GM13976 (cell line): ENCODE measurements at places on chromosomes 2 and 18.

GRCh38 chr2:31204783-31205182 lies 12.5 kb downstream of the CAPN14 start:
- no peak for DNase-seq

- DNase-seq: no peak
Observed at GRCh38 chr2:220002251-220002650, 374.8 kb downstream of the SLC4A3 start.

GRCh38 chr2:85996591-85996990 lies 107.8 kb upstream of the ST3GAL5 start:
- no peak for DNase-seq

GRCh38 chr18:59881728-59882656 lies 17.8 kb upstream of the PMAIP1 start:
- DNase-seq: no peak

DNA sequence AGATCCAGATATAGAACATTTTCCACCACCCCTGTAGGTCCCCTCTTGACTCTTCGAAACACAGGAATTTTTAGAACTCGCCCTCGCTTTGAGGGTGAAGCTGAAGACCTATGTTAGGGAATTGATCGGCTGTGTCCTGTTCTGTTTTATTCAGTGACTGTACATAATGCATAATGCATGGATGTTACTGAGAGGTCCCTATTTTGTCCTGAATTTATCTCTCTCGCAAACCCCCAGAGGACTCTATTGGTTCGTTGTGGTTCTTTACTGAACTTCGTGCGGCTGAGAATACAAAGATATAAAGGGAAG lies 431 bp upstream of the EIF5B start:
- no peak for DNase-seq

- DNase-seq: no peak
Observed at GRCh38 chr18:75554176-75554575, 126.7 kb upstream of the SMIM21 start.

GRCh38 chr2:29916571-29916970 lies 4.8 kb downstream of the ALK start:
- no peak for DNase-seq

- DNase-seq: no peak
Observed at GRCh38 chr2:96875498-96876268, 5.8 kb upstream of the SEMA4C start.

GRCh38 chr2:240425697-240426096 lies 9.8 kb upstream of the GPC1 start:
- no peak for DNase-seq

GRCh38 chr2:43003702-43004101 lies 211.3 kb upstream of the HAAO start:
- DNase-seq: no peak

DNA sequence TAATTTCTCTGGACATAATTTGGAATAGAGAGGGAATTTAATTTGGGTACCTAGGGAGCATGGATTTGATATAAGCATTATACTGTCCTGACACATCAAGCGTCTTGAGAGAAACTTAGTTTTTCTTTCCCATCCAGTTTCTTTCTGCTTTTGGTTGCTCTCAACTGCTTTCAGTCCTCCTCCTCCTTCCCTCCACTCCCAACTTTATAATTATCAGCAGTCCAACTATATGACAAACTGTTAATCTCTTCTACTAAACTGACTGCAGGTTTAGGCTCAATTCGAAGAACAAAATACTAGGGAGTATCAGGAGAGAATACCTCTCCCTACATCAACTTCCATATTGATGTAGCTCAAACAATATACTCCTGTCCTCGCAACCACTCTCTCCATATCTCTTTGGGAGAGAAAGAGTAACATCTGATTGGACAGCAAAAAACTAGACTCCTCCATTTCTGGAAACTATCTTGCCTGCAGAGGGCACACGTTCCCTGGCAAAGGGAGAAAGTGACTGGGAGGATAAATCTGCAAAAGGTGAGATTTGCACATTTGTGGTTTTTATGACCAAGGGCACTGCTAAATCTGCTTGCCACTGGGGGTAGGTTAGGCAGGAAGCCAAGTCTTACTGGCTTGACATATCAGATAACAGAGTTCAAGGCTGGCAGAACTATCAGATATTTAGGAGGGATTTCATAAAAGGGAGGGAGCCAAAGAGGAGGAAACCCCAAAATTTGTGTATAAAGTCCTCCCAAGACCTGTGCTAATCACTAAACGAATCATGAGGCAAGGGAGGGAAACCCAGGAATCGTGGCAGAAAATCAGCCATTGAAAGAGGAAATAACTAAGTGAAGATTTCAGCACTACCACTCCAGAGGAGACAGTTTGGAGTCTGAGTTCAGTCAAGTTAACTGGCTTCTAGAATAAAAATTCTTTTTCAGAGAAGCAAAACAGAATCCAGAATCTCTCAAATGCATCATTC lies 40.0 kb downstream of the ICA1L start:
- peak; percentile 60 for DNase-seq
